ENCODE measurements at places on chromosomes 13 and 19.

DNA sequence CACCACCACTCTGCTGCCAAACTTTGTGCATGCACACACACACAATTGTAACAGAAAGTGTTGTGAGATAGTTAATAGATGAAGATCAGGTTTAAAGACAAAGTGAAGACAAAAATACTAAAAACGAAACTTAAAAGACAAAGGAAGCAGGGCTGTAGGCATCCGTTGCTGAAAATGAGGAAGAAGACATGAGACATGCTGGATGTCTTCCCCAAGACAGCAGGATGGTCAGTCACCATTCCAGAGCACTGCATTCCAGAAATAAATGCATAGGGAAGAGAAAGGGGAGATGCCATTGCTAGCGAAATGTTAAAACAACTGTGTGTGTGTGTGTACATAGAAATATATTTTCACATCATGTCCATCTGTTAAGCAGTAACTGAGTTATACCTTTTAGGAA, 520.1 kb downstream of the SUCLA2 start:
- no peak for DNase-seq

GRCh38 chr19:12513531-12514061, 29.0 kb upstream of the ZNF709 start:
- DNase-seq, result peak; percentile 47

- no peak for DNase-seq
Observed at GRCh38 chr13:41408121-41408520, 49.2 kb upstream of the RGCC start.

DNA sequence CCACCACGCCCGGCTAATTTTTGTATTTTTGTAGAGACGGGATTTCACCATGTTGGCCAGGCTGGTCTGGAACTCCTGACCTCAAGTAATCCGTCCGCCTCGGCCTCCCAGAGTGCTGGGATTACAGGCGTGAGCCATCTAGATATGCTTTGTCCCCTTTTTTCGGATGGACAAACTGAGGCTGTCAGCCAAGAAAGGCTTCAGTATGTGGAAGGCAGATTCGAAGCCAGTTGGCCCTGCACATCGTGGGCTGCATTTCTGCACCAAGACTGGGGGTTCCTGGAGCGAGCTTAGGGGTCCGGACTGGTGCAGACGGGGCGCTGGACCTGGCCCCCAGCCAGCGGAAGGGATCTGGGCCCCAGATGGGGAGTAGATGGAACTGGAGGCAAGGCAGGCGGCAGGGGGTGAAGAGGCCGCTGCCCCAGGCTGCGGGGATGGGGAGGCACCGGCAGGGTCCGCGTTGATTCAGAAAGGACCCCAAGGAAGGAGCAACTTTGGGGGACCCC, 9.7 kb upstream of the JUND start:
- DNase-seq, result no peak

DNA sequence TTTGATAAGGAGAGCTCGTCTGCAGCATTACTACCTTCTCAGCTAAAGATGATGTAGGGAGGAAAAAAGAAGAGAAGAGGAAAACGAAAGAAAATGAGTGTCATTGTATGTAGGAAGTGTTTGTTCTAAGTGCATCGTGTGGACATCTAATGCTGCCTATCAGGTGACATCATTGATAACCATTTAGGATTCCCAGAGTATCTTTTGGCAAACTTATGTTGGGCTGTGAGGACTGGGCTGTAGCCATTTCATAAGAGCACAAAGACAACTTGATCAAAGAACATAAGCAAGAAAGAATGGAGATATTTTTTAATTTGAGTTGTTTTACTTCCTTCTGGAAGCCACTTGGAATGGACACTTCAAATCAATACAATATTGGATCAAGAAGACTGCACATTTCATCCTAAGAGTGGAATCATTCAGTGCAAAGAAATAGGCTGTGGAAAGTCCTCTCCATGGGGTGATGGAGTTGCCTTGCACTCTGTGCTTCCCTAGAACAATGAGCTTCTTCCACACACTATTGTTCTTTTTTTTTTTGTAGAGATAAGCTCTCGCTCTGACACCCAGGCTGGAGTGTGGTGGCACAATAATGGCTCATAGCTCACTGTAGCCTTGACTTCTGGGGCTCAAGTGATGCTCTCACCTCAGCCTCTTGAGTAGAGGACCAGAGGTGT, 52.4 kb upstream of the UBL3 start:
- DNase-seq, result no peak
